ENCODE measurements at places on chromosomes 11 and 22.

DNA sequence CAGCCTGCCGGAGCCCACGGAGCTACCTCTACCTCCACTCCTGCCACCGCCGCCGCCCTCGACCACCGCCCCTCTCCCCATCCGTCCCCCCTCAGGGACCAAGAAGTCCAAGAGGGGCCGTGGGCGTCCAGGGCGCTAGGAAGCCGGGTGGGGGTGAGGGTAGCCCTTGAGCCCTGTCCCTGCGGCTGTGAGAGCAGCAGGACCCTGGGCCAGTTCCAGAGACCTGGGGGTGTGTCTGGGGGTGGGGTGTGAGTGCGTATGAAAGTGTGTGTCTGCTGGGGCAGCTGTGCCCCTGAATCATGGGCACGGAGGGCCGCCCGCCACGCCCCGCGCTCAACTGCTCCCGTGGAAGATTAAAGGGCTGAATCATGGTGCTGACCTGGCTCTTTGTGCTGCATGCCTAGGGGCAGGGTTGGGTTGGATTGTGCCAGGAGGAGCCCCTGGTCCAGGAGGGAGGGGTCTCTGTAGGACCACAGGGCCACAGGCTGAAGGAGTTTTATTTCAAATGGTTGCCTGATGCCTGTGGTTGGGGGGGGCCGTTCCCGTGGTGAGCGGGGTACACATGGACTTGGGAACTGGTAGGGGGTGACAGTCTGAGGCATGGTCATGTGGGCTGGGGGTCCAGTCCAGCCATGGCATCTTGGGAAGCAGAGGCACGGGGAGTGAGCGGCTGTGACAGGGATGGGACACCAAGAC is 2.3 kb downstream of the PTPRCAP start:
- no peak for DNase-seq

DNA sequence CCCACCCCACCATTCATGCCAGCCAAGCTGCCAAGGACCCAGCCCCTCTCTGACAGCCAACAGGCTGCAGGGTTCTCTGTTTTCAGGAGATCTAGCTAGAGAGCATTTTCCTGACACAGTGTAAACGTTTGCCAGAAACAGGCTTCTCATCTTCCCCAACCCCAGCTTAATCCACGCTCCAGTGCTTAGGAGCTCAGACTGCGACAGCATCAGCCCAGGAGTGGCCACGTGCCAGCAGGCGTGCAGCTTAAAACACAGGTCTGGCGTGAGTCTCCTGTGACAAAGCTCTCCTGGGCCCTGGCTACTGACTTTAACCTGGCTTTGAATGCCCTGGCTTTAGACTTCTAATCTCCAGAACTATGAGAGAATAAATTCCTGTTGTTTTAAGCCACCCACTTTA is 66.6 kb downstream of the GALNT18 start:
- no peak for DNase-seq

GRCh38 chr22:49693848-49694247 is 133.8 kb downstream of the BRD1 start:
- DNase-seq = no peak

- no peak for DNase-seq
These were observed 86.4 kb downstream of the GGTLC2 start for GRCh38 chr22:22730655-22731373.

GRCh38 chr11:116901211-116901610 is 63.8 kb upstream of the APOA1 start:
- DNase-seq = no peak

GRCh38 chr22:25153961-25154666 is 45.5 kb upstream of the CRYBB3 start:
- no peak for DNase-seq

- DNase-seq = no peak
These were observed 2.1 kb downstream of the ADAMTS8 start for GRCh38 chr11:130426223-130426836.

DNA sequence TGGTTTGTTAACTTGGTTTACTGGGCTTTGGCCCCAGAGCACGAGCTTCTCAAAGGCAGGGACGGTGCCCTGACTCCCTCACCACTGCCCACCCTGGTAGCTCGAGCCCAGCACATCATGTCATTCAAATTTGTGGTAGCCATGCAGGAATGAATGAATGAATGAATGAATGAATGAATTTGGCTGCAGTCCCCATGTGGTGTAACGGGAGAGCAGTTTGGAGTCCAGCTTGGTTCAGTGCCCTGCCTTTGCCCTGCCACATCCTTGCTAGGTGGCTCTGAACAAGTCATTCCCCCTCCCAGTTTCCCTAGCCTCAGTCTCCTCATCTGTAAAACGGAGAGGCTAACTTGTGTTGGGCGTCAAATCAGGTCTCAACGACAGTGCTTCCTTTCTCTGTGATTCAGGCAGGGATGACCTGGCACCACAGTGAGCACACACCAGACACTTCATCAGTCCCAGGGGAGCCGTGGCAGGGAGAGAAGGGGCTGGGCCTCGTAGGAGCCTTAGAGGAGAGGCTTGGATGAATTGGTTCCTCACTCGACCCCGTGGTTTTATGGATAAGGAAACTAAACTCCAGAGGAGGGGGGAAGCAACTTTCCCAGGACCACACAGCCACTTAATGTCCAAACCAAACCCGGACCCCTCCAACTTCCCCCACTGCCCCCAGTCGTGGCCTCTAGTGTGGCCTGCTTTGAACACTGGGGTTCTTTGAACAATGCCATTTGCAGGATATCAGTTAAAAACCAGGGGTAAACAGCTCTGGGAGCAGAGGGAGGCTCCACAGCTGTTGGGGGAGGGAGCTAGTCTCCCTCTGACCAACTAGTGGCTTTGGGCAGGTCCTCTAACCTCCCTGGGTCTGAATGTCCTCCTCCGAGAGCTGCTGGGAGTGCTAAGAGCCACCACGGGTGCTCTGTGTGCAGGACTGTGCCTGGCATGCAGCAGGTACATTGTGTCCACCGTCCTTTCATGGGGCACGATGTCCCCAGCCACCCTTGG is 86.2 kb downstream of the CACNA1I start:
- DNase-seq = no peak

- no peak for DNase-seq
These were observed 971.4 kb downstream of the BRD1 start for GRCh38 chr22:48856308-48856615.

- DNase-seq = no peak
These were observed 27.1 kb upstream of the OPCML start for GRCh38 chr11:133559382-133559781.

- DNase-seq = no peak
These were observed 13.9 kb upstream of the SCGB1A1 start for GRCh38 chr11:62404901-62405300.

GRCh38 chr11:73356979-73357860 is 19.0 kb upstream of the RELT start:
- DNase-seq = no peak

- no peak for DNase-seq
These were observed 640 bp downstream of the PPP1CA start for GRCh38 chr11:67400942-67401494.

DNA sequence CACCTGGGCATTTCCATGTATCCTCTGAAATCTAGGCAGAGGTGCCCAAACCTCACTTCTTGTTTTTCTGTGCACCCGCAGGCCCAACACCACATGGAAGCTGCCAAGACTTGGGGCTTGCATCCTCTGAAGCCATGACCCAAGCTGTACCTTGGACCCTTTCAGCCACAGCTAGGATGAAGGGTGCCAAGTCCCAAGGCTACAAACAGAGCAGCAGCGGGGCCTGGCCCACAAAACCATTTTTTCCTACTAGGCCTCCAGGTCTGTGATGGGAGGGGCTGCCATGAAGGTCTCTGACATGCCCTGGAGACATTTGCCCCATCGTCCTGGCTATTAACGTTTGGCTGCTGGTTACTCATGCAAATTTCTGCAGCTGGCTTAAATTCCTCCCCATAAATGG is 20.4 kb upstream of the EIF4G2 start:
- no peak for DNase-seq

DNA sequence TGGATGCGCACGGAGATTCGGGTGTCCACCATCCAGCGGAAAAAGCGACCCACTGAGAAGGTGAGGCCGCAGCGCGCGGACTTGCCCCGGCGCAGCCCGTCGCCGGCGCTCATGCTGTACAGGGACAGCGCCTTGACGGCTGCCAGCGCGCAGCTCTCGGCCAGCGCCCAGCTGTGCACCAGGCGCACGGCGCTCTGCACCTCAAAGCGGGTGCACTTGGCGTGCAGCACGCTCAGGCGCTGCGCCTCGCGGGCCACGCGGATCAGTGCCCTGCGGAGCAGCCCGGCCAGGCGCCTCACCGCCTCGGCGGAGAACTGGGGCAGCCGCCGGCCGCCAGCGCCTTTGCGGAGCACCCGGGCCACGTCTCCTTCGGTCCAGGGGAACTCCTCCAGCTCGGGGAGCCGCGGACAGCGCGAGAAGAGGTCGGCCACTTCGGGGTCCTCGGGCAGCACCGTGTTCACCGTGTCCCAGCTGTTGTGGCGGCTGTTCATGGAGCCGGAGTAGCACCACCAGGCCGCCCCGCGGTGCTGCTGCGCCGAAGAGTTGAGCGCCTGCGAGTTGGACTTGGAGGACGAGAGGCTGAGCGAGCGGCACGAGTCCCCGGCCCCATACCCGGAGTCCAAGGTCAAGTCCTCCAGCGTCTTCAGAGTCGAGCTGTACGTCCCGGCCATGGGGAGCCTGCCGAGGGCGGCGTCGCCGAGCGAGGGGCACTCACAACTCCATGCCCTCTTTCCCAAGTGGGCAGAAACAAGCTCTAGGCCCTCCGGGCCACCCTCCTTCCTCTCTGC is 703 bp downstream of the ABTB2 start:
- peak; percentile 14 for DNase-seq

GRCh38 chr22:32723643-32724042 is 77.9 kb upstream of the TIMP3 start:
- no peak for DNase-seq

DNA sequence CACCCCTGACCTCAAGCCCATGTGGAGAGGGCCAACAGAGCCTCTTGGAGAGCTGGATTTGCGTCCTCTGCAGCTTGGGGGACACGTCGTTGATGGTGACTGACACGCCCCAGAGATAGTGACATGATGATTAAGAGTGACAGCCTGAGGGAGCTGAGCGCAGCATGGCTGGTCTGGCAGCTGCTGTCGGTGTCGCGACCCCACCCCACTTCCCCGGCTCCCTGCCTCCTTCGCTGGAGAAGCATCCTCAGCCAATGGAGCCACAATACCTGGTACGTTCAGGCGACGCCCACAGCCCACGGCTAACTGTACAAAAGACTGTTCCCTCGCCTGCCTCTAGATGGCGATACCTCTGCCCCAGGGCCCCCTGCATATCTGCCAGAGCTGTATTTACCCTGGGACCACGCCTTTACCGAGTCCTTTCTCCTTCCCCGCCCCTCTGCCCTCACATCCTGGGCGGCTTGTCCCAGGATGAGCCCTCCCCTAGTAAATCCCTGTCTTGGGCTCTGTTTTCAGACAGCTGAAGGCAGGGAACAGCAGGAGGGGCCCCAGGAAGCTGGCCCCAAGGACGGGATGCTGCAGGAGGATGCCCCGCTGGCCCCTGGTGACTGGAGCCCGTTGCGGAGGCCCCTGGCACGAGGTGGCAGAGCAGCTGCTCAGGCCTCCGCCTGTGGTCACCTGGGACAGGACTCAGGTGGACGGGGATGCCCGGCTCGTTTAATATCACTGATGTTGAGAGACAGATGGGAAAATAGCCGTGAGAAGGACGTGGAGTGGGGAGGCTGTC is 90.6 kb downstream of the RPS6KA4 start:
- DNase-seq = peak; percentile 66

GRCh38 chr11:35477901-35478300 is 47.5 kb downstream of the PAMR1 start:
- DNase-seq = no peak

DNA sequence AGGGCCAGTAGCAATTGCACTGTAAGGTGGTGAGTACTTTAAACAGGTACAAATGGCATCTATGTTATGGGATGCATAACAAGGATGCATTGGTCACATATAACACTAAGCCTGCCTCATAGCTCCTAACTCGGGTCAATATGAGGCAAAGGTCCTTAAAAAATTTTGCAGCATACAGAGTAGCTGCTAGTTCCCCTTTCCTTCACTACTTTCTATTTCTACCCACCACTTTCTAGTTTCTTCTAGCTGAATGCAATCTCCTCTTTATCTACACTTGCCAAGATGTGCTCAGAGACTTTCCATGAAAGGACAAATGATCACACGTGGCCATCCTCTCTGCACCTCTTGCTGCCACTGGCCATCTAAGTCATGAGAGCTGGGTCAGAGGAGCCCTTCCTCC is 9.8 kb downstream of the OR51F2 start:
- no peak for DNase-seq

GRCh38 chr11:119169282-119169719 is 776 bp downstream of the NLRX1 start:
- peak; percentile 68 for DNase-seq

DNA sequence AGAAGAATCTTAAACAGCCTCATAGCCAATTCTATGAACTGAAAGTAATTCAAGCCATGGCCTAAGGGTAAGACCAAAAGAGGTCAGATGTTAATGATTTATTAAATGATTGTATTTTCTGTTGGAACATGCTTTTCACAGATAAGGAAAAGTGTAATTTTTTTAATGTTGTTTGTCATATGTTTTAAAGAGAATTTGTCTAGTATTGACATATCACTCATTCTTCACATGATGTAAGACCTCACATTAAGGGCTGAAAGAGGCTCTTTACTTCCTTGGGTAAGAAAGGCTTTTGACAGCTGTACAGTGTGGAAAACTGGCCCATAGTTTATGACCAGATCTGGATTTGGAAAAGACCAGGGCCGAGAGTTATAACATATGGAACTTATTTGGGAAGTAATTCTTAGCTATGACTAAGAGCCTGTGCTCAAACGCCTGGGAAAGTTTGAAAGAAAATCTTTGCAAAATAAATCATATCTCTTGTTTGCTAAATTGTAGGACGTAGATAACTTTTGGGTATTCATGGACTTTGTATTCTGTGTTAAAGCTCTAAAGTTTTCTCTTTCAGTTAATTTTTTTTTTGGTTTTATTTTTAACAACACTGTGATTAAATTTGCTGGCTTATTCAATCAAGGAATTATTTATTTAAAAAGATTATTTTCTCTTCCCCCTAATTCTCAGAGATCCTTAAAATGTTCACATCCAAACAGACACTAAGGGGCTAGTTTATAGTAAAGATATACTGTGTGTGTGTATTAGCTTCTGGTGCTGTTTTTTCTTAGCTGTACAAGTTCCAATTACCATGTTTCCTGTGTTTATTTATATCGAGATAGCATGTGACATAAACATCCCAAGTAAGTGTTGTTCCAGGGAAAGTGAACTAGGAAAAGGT is 162.2 kb downstream of the ARHGAP42 start:
- no peak for DNase-seq

All from T-helper 2 cell (primary cell).